ENCODE measurements at places on chromosomes 4 and X.

DNA sequence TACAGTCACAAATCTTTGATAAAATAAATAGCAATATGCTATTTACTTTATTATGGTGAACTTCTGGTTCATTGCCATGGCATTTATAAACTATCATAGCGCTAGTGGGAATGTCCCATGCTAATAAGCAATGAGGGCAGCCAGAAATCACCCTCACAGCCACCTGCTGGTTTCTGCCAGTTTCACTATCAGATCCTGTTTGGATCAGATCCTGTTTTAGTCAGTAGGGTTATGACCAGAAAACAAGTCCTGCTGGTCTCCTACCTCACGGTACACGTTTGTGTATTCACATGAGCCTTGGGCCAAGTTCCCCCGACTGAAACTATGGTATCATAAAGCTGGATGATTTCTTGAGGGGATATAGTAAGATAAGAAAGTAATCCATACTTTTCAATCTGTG lies 17.7 kb downstream of the FOXR2 start:
- DNase-seq = no peak

DNA sequence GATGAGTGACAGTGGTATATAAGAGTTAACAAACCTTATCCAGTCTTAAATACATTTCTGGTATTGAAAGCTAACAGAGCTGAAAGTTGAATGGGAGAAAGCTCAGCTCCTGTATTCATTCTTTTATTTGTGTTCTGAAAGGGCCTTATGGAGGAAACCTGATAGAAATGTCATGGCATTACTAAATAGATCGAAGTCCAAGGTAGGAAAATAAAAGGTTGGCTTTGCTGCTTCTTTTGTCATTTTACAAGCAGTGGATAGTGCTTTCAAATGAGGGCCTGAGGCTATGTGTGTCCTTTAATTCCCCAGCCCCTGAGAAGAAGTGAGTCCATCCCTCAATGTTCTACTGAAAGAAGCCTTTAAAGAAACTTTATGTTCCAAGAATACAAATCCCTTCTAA lies 974.3 kb upstream of the INTU start:
- no peak for DNase-seq

GRCh38 chr4:127780598-127780997 lies 1.5 kb upstream of the HSPA4L start:
- DNase-seq = no peak

DNA sequence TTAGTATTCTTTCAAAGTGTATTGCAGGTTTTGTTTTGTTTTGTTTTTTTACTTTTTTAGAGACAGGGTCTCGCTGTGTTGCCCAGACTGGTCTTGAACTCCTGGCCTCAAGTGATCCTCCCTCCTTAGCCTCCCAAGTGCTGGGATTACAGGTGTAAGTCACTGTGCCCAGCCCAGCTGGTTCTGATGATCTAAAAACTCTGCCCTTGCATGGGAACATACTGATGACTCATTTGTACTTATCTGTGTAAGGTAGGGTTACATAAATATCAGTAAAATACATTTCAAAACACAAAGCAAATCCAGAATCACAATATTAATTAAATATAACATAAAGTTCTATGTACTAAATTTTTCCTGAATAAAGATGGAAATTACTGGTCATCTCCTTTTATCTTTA lies 7.4 kb upstream of the SLC9B1 start:
- DNase-seq = no peak

- no peak for DNase-seq
These were observed 123.2 kb downstream of the GPR143 start for GRCh38 chrX:9642270-9642995.

DNA sequence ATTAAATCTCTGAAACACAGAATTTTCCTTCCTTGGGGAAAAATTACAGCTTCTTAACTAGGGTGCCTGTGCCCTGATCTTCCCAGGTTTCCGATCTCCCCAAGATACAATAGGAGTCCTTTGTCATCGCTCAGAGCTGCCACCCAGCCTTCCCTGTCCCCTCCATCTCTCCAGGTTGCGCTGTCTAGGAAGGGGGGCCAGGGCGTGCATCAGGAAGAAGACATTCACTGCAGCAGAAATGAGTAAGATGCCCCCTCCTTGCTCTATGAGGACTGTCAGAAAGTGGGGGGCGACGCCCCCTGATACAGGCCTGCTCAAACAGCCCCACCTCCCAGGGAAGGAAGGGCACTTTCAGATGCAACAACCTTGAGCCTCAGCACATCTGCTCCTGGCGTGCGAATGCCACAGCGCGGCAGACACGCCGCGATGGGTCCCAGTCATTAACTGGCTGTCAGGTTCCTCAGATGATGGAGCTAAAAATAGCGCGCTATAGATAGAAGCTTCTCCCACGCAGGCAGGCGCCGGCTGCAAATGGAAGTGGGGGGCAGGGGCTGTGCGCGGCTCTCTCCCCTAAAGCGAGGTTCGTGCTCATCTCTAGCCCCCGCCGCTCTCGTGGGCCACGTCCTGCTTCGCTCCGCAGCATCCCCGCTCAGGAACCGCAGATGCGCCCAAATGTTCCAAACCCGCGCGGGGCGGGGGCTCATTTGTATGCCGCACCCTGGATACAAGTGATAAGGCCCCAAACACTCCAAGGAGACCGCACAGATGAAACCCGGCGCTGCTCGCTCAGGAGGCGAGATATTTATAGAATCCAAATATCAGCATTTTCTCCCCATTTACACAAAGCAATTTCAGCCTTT lies 57.6 kb upstream of the LGI2 start:
- no peak for DNase-seq
